ENCODE measurements at places on chromosomes 2 and 18.

DNA sequence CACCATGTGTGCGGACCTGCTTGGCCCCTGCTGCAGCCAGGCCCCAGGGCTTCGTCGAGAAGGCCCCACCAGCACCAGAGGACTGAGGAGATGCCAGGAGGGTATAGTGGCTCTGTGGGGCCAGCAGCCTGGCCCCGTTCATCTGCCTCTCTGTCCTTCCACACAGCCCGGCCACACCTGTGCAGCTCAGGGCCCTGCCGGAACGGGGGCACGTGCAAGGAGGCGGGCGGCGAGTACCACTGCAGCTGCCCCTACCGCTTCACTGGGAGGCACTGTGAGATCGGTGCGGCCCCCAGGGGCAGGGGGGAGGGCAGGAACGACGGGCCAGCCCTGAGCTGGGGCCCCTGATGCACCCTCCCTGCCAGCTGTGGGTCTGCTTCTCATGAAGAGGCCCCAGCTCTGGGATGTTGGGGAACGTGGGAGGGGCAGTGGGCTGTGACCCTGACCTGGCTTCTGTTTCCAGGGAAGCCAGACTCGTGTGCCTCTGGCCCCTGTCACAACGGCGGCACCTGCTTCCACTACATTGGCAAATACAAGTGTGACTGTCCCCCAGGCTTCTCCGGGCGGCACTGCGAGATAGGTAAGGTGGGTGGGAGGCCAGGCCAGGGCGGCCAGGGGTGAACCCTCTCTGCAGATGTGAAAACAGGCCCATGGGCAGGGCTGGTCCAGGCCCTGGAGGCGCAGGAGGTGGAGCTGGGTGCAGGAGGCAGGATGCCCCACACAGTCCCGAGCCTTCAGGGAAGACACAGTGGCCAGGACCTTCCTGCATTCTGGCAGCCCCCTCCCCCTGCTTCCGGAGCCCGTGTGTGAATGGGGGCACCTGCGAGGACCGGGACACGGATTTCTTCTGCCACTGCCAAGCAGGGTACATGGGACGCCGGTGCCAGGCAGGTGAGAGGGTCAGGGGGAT lies 50.3 kb downstream of the MTERF4 start:
- no peak for DNase-seq

DNA sequence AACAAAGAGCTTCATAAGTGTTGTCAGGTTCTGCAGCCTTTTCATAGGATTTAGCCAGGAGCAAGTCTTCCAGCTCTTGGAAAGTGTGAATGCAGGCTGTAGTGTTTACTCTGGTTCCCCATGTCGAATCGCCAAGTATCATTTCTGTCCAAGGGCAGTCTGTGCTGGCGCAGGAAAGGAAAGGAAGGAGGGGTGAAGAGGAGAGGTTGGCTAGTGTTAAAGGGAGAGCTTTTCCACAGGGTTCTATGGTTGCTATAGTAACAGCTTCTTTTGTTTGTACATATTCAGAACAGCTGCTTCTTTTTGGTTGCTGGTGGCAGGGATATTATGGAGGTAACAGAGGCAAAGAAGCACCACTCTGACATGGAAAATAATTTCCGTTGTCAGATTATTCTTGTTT lies 69.9 kb downstream of the KCNH7 start:
- no peak for DNase-seq

- no peak for DNase-seq
These were observed 330.1 kb downstream of the TDRD15 start for GRCh38 chr2:21453723-21454450.

- no peak for DNase-seq
These were observed 8.9 kb upstream of the IL1RL2 start for GRCh38 chr2:102177814-102178478.

DNA sequence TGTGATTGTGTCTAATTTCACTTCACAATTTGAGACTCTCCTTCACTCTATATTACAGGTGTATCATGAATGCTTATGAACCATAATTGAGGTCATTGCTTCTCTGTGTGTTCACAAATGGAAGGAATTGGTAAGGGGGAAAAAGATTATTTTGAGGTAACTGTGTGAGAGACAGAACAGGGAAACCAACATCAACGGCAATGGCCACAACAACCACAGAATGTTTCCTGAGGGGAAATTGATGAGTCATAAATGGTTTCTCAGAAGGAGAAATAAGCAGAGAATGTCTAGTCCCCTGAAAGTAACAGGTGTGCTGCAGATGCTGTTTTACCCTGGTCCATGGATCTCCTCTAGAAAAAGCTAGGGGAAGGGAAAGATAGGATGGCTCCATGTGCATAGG lies 361.2 kb upstream of the GALNT5 start:
- no peak for DNase-seq

- DNase-seq = no peak
These were observed 128.5 kb downstream of the DOK6 start for GRCh38 chr18:69529151-69529550.

DNA sequence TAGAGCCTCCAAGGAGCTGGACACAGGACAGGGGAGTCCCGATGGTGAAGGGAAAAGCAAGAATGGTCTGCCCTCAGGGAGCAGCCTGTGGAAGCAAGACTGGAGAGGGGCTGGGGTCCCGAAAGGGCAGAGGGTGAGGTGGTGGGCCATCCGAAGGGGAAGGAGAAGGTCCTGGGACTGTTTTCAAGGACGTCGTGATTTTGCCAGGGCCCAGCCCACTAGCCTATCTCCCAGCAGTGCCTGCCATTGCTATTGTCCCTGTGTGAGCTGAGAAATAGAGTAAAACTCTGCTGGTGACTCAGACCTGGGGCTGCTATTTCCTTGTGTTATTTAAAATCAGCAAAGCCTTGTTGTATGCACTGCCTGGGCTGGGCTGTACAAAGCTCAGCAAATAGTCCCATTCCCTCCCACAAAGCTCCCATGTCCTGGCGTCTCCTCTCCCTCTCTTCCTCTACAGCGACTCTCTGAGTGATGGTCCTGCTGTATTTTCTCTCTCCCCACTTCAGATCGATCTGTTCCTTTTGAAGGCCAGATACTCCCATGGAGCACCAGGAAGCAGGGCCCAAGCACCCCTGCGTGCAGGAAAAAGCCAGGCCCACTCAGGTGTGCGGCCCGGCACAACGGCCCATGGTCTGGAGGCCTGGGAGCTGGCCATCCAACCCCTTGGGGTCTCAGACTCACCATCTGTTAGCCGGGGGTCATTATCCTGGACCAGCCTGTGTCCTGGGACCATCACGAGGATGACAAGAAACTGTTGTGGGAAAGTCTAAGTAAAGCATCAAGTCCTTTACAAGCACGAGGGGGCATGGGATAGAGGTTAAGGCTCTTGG lies 65.0 kb upstream of the OTOF start:
- no peak for DNase-seq

- DNase-seq = no peak
These were observed 40.5 kb downstream of the RPL37A start for GRCh38 chr2:216539120-216539519.

DNA sequence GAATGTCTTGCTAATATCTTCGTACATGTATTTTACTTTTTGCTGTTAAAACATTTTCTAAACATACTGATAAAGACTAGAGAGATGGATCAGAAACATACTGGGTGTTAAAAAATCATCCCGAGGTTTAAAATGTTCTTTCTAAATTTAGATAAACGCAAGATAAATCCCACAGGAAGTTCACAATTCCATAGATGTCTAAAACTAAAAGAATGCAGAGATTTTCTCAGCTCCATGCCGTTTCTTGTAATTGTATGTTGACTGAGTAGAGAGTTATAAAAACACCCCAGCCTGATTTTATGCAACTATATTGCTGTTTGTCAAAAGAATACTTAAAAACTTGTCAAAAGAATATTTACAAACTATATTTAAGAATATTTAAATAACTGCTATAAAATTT lies 455.7 kb downstream of the ARHGAP15 start:
- DNase-seq = no peak

DNA sequence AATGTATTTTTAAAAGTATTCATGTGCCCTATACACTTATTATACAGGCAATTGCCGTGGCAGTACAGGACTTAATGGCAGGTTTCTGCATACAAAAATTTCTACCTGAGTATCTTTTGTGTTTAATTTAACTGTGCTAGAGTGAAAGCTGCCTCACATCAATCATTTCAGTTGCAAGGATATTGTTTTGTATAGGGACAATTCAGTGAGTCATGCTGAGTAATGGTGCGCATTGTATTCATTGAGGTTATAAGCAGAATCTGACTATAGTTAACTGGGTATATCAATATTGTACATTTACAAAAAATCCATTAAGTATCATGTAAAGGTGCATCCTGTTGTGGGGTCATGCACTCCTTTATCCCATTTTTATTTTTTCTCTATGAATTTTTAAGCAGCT lies 121.5 kb downstream of the GCA start:
- no peak for DNase-seq

GRCh38 chr18:51811883-51812282 lies 528.1 kb upstream of the DCC start:
- no peak for DNase-seq

DNA sequence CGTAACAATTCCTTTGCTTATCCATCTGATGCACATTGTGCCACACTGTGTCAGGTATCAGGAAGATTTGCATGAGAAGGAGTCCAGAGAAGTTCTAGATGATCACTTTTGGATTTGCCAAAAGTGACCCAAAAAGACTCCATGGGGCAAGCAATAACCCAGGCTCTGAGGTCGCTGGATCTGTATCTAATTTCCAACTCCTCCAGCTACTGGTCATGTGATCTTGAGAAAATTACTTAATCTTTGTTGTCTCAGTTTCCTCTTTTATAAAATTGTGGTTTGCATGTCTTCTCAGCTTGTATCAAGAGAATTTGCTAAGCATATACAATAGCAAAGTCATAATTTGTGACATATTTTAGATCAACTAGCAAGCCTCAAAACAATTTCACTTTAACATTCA lies 61.3 kb upstream of the ITGA4 start:
- DNase-seq = no peak

GRCh38 chr18:31436825-31437224 lies 10.7 kb upstream of the DSG3 start:
- no peak for DNase-seq

DNA sequence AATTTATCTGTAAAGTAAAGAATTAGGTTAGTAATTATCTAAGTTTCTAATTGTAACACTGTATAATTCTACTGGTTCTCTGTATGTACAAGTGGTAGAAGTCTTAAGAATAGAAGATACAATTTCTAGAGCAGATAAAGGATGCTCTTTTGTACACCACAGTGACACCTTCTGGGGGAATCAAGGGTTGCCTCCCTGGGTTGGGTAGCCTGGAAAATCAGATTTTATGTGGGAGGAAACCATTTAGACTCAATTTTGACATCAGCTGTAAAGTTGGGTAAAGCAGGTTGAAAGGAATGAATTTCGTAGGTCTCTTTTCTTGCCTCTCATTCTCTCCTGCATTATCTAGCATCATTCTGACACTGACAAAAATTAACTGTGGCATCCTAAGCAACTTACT lies 354.8 kb downstream of the DCC start:
- DNase-seq = no peak

GRCh38 chr18:2729757-2730156 lies 74.2 kb downstream of the SMCHD1 start:
- DNase-seq = no peak

DNA sequence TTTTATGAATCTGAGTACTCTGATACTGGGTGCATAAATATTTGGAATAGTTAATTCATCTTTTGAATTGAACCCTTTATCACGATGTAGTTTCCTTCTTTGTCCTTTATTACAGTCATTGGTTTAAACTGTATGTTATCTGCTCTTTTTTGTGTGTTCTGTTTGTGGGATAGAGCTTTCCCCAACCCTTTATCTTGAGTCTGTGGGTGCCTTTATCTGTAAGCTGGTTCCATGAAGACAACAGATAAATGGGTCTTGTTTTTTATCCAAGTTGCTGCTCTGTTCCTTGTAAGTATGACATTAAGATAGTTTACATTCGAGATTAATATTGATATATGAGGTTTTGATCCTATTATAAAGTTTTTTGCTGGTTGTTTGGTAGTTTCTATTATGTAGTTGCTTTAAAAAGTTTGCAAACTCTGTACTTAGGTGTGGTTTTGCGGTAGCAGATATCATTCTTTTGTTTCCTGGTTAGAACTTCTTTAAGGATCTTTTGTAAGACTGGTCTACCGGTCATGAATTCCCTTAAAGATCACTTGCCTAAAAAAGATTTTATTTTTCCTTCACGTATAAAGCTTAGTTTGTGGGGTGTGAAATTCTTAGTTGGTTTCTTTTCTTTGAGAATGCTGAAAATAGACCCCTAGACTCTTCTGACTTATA lies 1451.3 kb upstream of the SLC39A10 start:
- DNase-seq = no peak

DNA sequence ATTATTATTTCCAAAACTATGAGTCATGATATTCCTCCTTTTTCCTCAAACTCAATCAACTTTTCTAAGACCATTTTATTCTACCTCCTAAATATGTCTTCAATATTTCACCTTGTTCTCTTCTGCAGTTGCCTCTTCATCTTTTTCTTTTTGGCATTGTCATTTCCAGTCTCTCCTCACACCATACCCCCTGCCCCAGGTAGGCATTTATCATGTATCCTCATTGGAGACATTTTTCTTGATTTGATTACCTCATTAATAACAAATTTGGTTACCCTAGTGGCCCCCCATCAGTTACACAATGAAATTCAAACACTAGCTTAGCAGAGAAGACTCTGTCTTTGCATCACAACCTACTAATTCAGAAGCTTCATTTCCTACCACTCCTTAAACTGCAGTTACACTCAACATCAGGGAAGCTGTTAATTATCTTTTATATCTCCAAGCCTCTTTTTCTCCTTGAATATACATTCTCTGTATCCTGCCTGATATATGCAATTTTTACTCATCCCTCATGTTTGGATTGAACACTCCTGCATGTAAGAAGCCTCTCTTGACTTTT lies 133.0 kb downstream of the IKZF2 start:
- no peak for DNase-seq

DNA sequence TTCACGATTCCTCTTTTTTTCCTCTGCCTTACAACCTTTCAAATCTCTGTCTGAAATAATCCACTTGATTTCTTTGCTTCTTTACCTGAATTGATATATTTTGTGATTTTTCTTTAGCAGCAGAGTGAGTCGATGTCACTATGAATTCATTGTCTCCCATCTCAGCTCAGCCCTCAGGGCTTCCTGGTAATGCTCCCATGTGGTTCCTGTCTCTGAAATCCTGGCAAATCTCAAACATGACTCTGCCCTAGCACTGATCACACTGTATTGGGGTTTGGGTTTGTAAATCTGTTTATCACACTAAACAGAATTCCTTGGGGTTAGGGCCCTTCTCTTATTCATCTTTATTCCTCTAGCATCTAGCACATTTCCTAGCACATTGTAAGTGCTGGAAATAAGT lies 43.0 kb upstream of the MSTN start:
- DNase-seq = no peak

GRCh38 chr2:19653509-19653908 lies 248.3 kb downstream of the TTC32 start:
- no peak for DNase-seq

GRCh38 chr2:165436559-165436958 lies 32.9 kb upstream of the CSRNP3 start:
- no peak for DNase-seq

All from stimulated activated naive CD4-positive, alpha-beta T cell (primary cell).